ENCODE measurements at places on chromosomes 3 and 15.

- no peak for DNase-seq
Measured at GRCh38 chr15:41773332-41773728, 954 bp upstream of the MAPKBP1 start.

DNA sequence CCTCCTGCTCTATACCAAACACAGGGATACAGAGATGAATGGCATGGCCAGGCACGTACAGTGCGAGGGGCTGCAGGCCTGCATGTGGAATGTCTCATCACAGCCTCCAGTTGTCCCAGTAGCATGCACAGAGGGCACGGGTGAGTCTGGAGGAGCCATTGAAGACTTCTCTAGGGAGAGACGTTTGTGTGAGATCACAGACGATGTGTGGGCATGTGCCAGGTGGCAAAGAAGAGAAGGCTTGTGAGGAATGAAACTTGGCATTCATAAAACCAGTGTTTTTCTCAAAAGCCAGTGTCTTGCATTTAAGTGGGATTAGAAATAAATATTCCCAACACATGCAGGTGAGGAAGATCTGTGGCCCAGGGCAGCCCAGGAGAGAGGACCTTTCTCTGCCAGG, 119.1 kb upstream of the UBE3A start:
- no peak for DNase-seq

- DNase-seq = no peak
Measured at GRCh38 chr3:82342521-82342920, 581.1 kb upstream of the GBE1 start.

DNA sequence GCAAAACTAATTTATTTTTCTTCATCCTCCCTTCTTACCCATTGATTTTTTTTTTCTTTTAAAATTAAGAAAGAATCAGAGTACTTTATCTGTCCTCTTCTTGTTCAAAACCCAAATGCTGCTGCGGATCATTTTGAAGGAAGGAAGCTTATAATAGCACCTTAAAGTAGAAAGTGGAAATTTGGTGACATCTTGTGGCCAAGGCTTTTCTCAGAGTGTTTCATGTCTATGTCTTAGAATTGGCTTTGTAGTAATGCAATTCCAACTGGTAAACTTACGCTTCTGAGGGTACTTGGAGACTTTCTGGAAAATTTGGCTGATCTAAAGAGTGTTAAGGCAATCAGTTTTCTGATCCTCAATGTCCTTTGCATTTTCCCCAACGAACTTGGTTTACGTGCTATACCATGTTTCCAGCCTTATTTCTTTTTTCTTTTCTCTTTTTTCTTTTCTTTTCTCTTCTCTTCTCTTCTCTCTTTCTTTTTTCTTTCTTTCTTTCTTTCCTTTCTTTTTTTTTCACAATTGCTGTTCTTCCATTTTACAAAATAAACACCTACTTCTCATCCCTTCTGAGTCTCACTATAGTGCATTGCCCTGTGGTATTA, 30.7 kb downstream of the C3orf38 start:
- no peak for DNase-seq

DNA sequence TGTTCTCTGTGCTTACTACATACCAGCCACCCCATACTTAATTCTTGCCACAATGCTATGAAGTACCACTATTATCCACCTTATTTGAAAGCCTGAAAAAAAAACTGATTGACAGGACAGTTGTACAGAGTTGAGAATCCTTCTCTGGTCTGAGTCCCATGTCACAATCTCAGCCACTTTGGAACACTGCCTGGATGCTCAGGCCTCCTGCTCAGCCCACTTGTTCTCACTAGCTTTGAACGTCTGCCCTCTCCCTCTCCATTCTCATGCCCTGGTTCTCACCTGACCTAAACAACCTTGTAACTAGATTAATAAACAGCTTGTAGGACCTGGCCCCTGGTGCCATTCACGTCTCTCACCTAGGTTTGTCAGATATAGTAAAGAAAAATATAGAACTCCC, 53.9 kb downstream of the TRIM69 start:
- DNase-seq = no peak

DNA sequence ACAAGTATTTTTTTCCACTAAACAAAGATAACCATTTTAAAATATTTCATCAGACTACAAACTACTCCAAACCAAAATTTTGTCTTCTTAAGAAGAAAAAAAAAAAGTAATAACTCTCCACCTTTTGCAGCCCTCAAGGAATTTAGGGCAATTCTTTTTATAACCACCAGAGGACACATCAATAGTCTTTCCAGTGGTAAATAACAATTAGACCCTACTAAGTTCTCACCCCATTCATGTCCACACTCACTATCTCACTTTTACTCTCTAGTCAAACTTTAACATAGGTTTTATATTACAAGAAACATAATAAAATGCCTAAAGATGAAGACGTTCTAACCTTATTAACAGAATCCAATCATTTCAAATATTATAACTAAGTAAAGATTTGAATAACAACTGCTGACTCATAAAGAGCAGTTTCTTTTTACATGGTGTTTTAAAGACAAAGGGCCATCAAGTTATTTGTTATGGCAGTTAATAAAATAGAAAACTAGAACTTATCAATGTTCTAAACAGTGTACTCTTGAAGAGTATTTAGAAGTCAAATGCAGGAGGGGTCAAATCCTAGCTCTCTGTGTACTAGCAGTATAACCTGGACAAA, 33.0 kb downstream of the CCDC39 start:
- DNase-seq = no peak

GRCh38 chr3:120180731-120181412, 86.6 kb upstream of the GSK3B start:
- no peak for DNase-seq

- no peak for DNase-seq
Measured at GRCh38 chr3:189563853-189564563, 67.2 kb upstream of the TP63 start.

DNA sequence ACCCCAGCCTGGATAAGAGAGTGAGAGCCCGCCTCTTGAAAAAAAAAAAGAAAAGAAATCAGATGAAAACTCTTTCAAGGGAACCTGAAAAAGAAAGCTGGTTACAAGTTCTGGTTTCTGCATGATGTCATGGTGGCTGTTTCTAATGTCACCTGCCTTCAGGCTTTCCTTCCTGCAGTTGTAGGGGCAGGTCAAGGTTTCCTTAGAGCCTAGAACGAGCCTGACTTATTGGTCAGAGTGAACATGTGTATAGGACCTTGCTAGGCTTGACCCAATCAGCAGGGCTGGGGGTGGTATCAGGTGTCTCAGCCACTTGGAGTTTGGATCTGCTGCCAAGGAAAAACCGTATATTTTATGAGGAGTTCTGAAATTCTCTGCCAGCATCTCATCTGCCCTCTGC, 3.8 kb downstream of the IVD start:
- no peak for DNase-seq

DNA sequence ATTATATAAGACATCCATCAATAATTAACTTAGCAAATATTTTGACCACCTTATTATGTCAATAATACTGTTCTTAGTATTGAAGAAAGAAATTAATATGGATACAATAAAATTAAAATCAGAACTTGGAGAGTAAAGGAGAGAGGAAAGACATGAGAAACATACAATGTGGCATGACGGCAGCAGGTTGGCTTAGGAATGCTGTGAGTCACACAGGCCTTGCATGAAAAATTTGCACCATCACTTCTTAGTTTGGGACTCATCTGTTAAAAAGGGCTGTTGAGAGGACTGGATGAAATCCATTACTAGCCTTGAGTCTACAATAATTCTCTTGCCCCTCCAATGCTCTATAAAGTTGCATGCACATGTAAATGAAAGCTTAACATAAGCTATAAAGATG, 880.8 kb downstream of the ROBO1 start:
- DNase-seq = no peak

GRCh38 chr15:71623111-71623510, 187.2 kb upstream of the NR2E3 start:
- DNase-seq = no peak

DNA sequence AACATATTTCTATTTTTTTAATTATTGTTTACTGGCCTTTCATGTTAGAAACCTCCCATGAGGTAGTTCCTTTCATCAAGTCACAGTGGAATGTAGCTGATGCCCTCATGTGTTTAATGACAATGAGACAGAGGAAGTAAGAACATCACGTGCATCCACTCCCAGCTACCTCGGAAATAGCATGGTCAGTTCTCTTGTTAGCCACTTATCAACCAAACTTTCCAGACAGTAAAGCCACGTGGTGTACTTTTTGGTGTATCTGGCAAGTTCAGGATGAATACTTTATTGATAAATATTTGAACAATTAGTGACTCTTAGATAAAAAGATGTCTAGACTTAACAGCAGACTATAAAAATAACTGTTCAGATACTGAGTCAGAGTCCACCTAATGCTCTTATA, 781.7 kb downstream of the MECOM start:
- DNase-seq = no peak

DNA sequence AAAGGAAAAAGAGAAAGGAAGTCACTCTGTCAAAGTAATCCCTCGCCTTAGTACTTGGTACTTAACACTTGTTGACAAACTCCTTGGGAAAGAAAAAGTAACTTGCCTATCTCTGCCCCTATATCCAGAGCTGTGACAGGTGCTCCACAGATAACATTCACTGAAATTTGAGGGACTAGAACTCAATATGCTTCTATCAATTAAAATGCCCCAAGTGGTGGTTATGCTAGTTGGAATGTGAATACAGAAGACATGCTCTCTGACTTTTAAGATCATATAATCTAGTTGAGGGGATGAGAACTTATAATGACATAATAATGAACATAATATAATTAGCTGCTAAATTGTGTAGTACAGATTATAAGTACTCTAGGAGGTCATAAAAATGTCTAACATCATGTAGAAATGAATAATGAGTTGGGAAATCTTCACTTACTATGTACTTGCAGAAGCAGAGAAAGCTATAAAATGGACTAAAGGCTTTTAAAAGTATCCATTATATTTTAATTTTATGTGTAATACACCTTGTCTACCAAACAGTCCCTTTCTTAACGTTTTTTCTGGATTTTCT, 153.1 kb upstream of the CCDC54 start:
- no peak for DNase-seq

GRCh38 chr15:85733416-85733815, 61.3 kb downstream of the KLHL25 start:
- DNase-seq = no peak

- no peak for DNase-seq
Measured at GRCh38 chr15:82739086-82739485, 29.4 kb upstream of the AP3B2 start.

DNA sequence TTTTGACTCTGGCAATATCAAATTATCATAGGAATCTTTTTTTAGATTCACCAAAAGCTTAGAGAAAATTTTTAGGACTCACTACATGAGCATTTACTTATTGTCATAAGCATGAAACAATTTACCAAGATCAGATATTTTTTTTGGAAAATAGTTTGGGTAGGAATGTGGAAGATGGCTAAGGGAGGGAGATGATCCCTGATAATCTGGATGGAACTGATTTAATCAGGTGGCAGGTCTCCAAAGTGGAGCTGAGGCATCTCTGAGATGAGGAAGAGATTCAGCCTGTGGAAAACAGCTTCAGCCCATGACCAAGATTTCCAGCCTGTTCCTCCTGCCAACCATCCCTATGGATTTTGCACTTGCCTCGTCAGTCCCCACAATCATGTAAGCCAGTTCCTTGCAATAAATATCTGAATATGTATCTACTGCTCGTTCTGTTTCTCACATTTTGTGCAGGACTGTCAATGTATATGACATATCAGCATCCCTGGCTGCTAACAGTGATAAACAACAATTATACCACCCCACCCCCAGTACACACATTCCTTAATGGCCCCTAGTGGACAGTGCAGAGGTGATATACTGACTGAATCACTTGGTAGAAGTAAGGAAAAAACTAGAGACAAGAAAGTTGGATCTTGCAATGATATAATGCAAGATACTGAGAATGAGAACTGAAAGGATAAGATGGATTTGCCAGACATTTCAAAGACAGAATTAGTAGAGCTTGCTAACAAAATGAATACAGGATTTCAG, 183.8 kb downstream of the NEK10 start:
- no peak for DNase-seq

- no peak for DNase-seq
Measured at GRCh38 chr3:141100531-141101320, 49.6 kb downstream of the SPSB4 start.
